ENCODE measurements at places on chromosomes 6 and 20.

DNA sequence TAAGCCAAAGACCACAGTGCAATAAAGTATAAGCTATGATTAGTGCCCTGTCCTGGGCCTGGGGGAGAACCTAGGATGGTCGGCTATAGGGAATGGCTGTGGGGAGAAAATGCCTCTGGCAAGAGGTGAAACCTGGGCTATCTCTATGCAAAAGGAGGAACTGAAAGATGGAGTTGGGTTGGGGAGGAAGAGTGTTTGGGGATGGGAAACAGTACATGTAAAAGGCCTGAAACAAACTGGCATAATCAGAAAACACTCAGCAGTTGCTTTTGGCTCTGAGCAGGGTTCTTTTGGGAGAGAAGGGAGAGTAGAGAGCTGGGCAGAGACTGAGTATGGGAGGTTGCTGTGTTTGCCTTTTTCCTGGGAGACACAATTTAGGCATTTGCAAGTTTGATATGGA is 31.9 kb upstream of the FUCA2 start:
- DNase-seq: no peak

GRCh38 chr6:14425805-14426204 is 308.2 kb downstream of the CD83 start:
- DNase-seq: no peak

DNA sequence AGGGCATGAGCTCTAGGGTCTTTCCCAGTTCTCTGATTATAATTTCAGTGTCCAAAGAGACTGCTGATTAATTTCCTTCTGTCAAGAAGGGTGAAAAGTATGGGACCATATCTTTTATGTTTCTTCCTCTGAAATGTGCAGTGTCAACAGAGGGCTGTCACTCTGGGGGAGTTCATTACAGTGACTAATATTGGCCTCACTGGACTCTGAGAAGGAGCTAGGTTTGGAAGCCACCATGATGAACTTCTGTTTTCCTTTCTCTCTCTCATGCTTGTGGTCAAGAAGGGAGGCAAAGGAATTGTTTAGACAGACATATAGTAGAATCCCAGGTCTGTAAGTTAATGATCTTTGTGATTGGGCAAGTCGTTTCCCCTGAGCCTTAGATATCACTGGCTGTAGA is 41.8 kb upstream of the BMP6 start:
- no peak for DNase-seq

GRCh38 chr6:145648149-145648548 is 87.2 kb downstream of the EPM2A start:
- no peak for DNase-seq

- DNase-seq: no peak
Observed at GRCh38 chr6:97282238-97282725, 734 bp downstream of the MMS22L start.

- no peak for DNase-seq
Observed at GRCh38 chr20:479487-479886, 17.2 kb upstream of the TBC1D20 start.

GRCh38 chr6:164412566-164412965 is 896.8 kb downstream of the C6orf118 start:
- DNase-seq: no peak

DNA sequence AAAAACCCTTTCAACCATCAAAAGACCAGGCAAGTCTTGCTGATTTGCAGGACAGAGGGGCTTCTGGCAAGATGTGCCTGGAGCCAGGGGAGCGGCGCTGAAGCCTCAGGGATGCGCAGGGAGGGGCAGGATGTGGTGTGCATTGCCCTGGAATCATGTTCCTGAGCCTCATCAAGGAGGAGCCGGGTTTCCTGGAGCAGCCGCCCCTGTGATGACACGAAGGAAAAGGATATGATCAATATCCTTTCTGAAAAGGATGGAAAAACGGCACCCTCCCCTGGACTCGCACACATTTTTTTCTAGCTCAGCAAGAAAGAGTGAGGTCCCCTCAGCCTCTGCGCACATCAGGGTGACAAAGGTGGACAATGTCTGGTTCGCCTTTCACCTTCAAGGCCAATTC is 173.1 kb upstream of the SSTR4 start:
- DNase-seq: no peak

DNA sequence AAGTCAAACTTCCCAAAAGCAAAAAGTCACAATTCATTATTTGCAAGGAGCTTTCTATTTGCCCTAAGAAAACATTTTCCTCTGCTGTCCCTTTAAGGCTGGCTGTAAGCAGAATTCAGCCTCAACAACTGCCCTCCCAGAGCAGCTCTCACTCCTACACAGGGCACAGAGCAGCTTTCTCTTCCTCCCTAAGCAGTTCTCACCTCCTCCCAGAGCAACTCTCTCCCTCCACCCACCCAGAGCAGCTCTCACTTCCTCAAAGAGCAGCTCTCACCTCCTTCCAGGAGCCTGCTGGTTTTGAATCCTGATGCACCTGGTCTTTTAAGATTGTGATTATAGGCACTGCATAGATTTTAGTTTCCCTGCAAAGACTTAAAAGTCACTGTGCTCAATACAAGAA is 120.6 kb upstream of the TMEM181 start:
- DNase-seq: no peak

- no peak for DNase-seq
Observed at GRCh38 chr6:46002264-46002663, 13.4 kb downstream of the CLIC5 start.

- no peak for DNase-seq
Observed at GRCh38 chr6:131107151-131107550, 28.1 kb upstream of the AKAP7 start.

DNA sequence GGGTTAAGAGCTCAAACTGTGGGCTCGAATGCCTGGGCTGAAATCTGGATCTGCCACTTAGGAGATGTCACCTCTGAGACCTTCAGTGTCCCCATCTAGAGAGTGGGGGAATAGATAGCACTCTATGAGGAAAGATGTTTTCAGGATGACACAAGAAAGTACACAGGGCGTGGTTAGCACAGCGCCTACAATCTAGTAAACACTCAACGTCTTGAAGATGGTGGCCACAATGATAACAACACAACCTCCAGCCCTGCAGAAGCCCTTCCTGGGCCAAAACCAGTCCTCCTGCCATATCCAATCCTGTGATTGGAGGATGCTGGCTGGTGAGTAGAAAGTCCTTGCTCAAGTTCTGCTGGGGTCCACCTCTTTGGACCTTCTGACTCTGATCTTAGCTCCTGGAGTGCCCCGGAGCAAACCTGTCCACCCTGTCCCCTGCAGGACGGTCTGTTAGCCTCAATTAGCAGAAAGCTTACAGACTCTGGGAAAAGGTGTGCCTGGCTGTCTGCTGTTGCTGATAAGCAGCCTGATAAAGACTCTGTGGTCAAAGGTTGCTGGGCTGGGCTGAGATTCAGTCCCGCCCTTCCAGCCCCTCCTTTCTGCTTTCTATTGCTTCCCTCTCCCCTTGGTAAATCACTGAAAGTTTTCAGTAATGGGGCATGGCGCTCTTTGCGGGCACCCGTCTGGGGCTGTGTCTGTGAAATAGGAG is 8.2 kb downstream of the EDN3 start:
- no peak for DNase-seq

- no peak for DNase-seq
Observed at GRCh38 chr6:71048320-71049164, 91.7 kb upstream of the B3GAT2 start.

- no peak for DNase-seq
Observed at GRCh38 chr6:39785281-39785680, 6.9 kb upstream of the DAAM2 start.

DNA sequence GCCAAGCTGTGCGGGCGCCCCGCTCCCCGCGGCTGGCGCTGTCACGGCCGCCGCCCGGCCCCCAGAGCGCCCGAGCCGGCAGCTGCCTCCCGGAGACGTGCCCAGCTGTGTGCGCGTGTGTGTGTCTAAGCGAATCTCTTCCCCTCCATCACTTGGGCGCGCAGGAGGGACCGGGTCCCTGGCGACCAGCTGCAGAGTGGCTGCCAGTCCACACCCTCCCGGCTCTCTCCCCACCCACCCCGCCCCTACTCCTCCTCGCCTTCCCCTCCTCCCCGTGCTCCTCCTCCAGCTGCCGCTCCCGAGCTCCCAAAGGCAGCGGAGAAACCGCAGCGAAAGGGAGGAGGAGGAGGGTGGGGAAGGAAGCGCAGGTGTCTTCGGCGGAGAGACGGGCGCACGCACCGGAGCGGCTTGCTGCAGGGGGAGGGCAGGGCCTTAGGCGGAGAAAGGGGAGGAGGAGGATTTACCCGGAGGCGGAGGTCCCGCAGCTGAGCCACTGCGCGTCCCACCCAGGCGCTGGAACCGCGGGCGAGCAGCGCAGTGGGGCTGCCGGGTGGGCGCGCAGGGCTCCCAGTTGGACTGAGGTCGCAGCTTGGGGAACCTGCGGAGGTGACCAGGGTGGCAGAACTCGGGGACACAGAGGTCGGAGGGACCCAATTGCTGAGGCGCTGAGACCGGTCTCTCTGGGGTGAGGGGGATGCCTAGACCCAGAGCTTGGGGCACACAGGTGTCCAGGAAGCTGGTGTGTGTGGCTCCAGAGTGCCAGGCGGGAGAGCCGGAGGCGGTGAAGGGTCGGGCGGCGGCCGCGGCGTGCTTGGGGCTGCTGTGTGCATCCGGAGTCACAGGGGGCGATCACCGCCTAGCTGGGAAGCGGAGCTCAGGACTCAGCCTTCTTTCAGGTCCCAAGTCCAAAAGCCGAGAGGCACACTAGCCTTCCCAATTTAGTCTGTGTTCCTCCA is at the start of gene HS3ST5:
TSS of gene HS3ST5 (minus strand) at position 198 of the 956 bp plus-strand sequence. CDS start 280,178 bp downstream, outside the sequence.
- no peak for DNase-seq

DNA sequence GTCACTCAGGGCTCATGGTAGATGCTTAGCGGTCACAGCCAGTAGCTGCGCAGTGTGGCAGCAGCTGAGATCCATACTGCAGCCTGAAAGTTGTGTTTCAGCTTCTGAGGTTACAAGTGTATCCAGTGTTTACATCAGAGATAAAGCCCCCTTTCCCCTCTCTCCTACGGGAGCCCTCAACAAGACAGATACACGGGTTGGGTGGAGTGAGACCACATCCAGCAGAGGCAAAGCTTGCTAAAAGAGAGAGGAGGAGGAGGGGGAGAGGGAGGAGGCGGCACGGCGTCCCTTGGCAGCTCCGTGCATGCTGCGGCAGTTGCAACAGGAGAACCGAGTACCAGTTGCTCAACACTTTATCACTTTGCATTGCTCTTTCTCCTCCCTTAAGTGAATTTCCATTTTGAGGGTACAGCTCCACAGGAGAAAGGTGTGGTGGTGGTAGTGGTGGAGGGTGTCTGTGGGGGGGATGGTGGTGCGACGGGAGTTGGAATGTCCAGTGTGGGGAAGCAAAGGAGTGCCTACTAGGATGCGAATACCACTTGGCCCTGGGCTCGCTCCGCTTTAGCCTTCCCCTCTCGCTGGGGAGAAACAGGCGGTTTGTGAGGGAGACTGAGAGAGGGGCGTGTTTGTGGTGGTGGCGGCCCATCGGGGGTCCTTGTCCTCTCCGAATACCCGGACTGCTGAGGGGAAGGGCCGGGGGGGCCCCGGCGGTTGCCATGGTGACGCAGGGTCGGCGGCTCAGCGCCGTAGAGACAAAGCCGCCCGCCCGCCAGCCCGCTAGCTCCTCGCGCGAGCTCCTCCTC is 405 bp upstream of the RNF182 start:
- peak; percentile 14 for DNase-seq

- no peak for DNase-seq
Observed at GRCh38 chr6:130140084-130140483, 82.7 kb downstream of the SAMD3 start.

- DNase-seq: no peak
Observed at GRCh38 chr20:24495266-24495665, 25.8 kb downstream of the SYNDIG1 start.

GRCh38 chr20:1848373-1848772 is 46.8 kb upstream of the SIRPA start:
- no peak for DNase-seq

- no peak for DNase-seq
Observed at GRCh38 chr6:91653076-91653723, 1066.3 kb upstream of the MAP3K7 start.

GRCh38 chr20:7696311-7696710 is 243.9 kb downstream of the HAO1 start:
- no peak for DNase-seq

DNA sequence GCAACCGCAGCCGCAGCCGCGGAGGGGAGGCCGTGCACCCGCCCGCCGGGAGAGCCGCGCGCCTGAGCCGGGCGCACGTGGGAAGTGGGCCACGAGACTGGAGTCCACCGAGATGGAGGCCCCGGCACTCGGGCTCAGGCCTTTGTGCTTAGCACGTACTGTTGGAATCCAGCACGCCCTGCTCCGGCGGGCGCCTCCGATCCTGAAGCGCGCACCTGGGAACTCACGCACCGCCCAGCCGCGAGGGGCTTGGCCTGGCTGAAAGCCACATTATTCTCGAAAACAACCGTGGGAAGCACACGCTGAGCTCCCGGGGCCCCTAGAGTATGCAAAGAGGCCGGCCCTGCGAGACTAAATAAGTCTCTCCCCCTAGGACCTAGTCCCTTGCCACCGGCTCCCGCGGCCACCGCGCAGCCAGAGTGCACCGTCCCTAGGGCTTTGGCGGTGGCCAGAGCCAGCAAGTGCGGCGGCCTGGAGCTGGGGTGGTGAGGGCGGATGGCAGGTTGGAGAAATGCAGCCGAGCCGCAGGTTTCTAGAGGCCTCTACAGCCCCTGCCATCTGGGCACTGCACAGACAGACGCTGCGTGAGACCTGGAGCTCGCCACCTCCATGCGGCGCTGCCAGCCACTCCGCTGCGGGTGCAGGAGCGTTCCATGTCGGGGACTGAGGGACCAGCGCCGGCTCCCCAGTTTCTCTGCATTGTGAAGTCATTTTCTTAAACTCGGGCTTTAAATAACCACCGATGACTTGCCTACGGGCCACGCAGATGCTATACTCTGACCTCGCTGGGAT is 42.0 kb upstream of the LY86 start:
- peak; percentile 15 for DNase-seq

DNA sequence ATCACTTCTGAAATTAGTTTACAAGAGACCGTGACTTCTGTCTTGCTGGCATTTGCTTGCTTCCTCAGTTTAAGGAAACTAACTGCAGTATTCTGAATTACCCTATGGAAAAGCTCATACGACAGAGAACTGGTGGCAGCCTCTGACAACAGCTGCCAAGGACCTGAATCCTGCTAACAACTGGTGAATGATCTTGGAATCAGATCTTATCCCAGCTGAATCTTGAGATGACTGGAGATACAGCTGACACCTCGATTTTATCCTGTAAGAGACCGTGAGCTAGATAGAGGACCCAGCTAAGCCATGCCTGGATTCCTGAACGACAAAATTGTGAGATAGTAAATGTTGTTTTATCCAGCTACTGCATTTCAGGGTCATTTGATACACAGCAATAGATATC is 202.3 kb downstream of the OGFRL1 start:
- no peak for DNase-seq

DNA sequence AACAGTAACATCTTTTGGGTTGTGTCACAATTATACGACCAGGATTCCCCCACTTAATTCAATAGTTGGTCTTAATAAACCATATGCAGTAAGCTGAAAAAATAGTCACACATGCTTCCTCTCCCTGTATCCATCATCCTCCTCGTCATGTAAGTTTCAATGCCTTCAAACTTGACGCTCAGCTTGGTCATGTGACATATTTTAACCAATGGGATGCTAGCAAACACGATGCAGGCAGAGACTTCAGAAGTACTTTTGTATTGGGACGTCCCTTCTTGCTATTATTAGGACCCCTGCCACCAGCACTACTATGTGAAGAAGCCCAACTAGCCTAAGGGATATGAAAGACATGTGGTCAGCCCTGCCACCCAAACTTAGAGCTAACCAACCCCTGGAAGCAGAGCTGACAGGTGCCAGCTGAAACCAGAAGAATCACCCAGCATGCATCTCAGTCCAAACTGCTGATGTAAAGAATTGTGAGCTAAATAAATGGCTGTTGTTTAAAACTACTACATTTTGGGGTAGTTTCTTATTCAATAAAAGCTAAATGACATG is 49.3 kb downstream of the CGA start:
- DNase-seq: no peak

- DNase-seq: no peak
Observed at GRCh38 chr6:14120546-14120945, 3.0 kb downstream of the CD83 start.

GRCh38 chr20:49636447-49636846 is 68.5 kb upstream of the PTGIS start:
- DNase-seq: no peak
